ENCODE measurements at places on chromosomes 16 and 17.

DNA sequence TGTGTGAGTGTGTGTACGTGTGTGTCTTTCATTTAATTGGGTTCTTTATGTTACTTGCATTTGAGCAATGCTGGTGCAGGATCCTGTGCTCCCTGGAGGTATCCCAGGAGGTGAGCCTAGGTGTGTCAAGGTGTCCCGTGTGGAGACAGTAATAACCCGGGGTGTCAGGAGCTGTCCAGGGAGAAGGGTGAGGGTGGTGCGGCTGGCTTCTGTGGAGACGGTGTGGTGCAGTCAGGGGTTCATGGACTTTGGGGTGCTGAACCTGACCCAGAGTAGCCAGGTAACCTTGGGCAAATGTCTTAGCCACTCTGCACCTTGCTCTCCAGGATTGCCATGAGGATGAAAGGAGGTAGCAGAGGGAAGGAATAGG, 7.4 kb upstream of the ELAC2 start:
- no peak for DNase-seq

GRCh38 chr17:11853321-11854151, 143.7 kb downstream of the ZNF18 start:
- DNase-seq = no peak

DNA sequence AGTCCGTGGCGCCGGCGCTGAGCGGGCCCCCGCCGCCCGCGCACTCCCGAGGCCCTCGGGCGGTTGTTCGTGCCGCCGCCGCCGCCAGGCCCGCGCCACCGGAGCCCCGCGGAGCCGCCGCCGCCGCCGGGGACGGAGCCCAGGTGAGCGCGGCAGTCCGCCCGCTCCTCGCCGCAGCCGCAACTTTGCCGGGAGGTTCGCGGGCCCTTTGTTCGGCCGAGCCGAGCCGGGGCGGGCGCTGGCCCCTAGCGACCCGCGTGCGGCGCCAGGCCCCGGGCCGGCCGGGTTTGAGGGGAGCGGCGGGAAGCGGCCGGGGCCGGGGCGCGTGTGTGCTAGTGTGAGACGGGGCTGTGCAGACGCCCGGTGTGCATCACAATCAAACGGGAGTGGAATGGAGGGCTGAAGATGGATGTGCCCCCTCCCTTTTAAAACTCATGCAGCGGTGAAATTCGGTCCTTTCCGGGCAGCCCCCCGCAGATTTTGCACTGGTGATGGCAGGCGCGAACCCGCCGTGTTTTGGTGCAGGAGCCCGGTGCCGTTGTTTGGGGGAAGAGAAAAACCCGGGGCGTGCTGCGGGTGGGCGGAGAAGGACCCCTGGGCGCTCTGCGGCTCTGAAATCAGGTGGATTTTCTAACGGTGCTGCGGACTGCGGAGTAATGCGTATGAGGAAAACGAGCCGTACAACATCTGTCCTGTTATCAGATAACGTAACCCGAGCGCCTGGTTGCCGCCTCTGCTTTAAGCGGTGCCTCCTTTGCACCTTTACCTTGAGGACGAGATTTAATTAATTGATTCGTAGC, 823 bp downstream of the TNRC6C start:
- peak; percentile 25 for DNase-seq

DNA sequence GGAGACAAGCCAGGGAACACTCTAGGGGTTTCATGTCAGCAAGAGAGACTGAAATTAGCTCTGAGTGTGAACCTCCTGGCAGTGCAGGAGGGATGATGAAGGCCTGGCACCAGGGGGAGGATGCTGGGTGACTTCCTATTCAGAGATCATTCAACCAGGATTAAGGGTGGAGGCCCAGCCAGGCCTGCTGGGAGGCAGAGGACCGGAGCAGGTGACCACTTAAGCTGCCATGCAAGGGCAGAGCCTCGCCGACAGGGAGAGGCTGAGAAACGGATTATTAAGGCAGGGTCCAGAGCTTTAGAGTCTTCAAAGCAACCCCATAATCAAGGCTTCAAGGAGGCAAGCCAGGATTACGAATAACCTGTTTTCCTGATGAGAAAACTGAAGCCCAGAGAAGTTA, 10.6 kb upstream of the SRCIN1 start:
- DNase-seq = no peak

GRCh38 chr16:88437367-88437964, 15.6 kb upstream of the ZFPM1 start:
- peak; percentile 70 for DNase-seq

GRCh38 chr17:19263641-19264051, 26.5 kb downstream of the EPN2 start:
- DNase-seq = no peak

GRCh38 chr16:52293204-52293603, 253.7 kb downstream of the TOX3 start:
- DNase-seq = no peak

GRCh38 chr17:37713624-37714023, 31.2 kb downstream of the HNF1B start:
- DNase-seq = no peak

GRCh38 chr16:57863434-57864160, 61.3 kb upstream of the KIFC3 start:
- peak; percentile 79 for DNase-seq

- no peak for DNase-seq
Observed at GRCh38 chr16:77963185-77964044, 58.9 kb upstream of the CLEC3A start.

DNA sequence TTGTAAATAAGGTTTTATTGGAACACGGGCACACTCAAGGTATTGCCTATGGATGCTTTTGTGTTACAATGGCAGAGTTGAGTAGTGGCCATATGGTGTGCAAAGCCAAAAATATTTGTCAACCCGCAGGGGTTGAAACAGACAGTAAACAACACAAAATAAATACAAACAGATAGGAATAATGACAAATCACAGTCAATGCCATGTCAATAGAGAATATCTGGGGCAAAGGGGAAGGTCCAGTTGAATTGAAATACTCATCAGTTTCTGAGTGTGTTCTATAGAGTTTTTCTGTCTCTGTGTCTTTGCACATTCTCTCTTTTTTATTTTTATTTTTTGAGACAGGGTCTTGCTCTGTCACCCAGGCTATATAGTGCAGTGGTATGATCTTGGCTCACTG, 37.5 kb downstream of the PITPNC1 start:
- DNase-seq = no peak

- DNase-seq = no peak
Observed at GRCh38 chr17:16406742-16407674, 8.4 kb upstream of the TRPV2 start.

- DNase-seq = no peak
Observed at GRCh38 chr16:85823328-85823920, 23.9 kb downstream of the COX4I1 start.

DNA sequence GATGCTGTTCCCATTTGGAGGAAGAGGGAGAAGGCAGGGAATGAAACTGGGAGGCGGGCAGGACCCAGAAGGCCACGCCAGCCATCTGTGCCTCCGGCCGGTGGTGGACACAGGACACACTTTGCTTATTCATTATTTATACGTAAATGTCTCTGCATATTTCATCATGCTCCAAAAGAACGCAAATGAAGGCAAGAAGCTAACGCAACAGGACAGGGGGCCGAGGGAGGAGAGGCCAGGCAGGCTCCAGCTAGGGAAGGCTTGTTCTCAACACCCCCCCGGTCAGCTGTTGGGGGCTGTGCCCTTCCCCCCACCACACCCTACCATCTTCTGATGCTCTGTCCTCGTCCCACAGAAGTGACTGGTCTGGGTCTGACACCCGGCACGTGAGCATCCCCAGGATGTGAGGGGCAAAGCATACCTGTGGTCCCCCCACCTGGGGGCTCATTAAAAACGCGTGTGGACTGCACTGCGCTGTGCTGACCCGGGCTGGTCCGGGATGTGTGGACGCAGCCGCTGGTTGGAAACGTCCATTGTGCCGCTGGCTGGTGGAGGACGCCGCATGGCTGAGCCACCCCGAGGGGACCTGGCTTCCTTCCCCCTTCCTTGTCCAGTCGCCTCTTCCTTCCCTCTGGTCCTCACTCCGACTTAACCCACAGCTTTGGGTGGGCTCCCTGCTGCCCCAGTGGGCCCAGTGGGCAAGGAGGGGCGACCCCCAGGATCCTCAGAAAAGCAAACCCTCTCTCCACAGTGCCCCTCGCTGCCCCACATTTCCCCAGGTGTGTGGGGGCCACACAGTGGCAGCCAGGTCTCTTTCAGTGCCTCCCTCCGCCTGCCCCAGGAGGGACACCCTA, 46.4 kb upstream of the ENPP7 start:
- DNase-seq = no peak

- DNase-seq = no peak
Observed at GRCh38 chr17:74435775-74436359, 4.0 kb downstream of the GPRC5C start.

DNA sequence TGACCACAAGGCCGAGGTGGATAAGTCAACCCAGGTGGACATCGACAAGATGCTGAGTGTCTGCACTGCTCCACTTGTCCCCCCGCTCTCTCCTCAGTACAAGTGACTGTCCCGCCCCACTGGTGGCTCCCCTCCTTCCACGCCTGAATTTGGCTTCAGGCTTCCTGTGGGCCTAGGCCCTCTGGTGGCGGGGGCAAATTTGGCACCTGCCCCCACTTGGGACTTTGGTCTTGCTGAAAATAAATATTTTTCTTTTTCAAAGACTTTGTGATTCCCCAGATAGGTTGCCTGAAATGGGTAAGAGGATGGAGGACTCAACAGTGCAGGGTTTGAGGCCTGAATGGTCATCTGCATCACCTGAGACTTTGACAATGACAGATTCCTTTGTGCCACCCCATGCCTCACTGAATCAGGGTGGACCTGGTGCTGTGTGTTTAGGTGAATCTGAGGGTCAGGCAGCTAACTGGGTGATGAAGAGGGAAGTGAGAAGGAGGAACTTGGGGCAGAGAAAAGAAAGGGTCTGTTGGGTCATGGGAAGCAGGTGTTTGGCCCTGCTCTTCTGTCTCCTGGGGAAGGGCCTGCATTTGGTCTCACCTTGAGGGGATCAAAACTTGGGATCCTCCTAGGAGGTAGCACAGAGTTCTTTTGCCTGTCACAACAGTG, 2.0 kb downstream of the C16orf86 start:
- no peak for DNase-seq

GRCh38 chr16:778909-779527, 9.2 kb downstream of the RPUSD1 start:
- DNase-seq = no peak

DNA sequence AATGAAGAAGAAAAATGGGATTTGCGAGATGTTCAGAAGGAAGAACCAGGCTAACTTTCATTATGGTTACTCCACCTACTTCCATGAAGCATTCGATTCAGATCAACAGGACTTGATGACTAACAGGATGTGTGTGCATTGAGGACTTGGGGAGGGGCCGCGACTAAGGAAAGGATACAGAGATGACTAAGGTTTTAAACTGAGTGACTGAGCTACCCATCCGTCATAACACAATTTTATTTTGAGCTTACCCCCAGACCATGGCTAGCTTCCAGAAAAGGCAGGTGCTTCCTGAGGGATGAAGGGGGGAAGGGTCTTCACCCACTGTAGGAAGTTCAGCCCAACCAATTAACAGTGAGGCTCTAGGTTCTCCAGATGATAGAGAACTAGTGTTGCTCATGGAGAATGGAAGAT, 2.5 kb upstream of the CDYL2 start:
- peak; percentile 49 for DNase-seq

DNA sequence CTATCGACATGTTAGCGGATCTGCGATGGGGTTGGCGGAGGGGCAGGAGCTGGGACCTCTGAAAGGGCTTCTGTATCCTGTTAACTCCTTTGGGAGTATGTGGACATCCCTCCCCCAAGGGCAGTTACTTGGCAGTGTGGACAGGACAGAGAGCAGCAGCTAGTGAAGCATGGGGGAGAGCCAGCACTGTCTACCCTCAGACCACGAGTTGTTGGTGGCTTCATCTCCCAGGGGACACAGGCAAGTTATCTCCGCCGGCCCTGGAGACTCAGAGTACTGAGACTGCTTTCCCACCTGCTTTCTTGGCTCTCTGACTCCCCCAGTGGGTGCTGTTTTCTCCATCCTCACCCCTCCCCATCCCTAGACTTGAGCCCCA, 5.3 kb upstream of the GFAP start:
- DNase-seq = no peak

GRCh38 chr17:77770331-77771105, 188.0 kb upstream of the TNRC6C start:
- DNase-seq = no peak

DNA sequence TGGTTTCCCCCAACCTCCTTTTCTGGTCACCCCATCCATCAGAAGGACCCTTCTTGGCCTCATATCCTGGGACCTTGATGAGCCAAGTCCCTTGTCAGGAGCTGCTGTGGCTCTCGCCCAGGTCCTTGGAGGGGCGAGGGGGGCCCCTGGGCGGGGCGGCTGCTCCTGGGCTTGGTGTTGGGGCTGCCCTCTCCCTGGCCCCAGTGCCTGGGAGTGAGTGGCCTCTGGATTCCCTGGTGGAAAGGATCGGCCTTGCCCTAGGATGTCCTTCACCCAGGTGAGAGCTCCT, 6.2 kb upstream of the NOTUM start:
- no peak for DNase-seq

- DNase-seq = peak; percentile 82
Observed at GRCh38 chr16:1543085-1543896, 9.8 kb downstream of the TMEM204 start.

DNA sequence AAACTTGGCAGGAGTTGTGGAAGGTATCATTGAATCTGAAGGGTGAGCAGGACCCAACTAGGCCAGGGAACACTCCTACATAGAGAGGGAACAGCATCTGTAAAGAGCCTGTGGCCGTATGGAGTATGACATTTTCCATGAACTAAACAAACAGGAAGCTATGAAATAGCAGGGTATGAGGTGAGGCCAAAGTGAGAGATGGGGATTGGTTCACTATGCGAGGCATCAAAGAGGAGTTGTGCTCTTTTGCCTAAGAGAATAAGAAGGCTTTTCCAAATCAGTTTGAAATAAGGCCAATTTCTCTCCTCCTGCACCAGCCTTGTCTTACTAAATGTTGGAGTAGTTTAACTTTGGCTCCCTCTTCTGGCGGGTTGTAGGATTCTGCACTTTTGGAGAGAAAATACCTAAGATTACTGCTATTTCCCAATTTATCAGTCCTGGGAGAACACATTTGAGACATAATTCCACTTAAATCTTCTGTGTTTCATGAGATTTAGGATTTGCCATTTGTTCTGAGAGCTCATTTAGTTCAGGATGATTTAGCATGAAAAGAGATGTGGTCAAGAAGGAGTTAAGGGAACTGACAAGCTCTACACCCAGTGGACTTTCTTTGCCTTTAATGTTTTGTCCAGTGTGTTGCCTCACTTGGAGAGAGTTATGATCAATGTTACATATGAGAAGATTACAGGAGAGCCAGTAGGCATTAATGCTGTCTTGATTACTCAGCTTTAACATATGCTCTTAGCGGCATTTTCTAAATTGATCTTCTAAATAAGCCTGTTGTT, 55.4 kb downstream of the TNRC6C start:
- DNase-seq = peak; percentile 49

GRCh38 chr17:76103274-76104139, at the start of gene EXOC7:
Gene EXOC7 (minus strand): TSS chr17:76103787. CDS start chr17:76103692, 95 bp downstream.
- peak; percentile 95 for DNase-seq

- no peak for DNase-seq
Observed at GRCh38 chr16:30445149-30445407, 596 bp downstream of the SEPHS2 start.

DNA sequence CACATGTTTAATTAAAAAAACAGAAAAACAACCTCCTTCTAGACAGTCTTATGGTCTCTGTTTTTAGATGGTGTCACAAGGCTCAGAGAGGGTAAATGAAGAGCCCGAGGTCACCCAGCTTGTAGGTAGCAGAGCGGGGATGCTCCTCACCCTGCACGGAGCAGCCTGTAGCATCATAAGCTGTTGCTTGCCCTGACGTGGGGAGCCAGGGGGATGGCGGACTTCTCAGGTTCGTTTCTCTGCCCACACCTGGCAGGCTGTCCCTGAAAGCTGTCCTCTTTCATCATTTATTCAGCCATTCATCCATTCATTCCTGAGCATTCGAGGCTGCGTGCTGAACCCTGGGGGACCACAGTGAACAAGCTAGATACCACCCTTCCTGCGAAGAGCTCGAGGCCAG, 75.7 kb upstream of the KSR1 start:
- DNase-seq = no peak
